Testis (tissue), 5 donors: ENCODE measurements at places on chromosomes 1 and 21.
A peak's percentile ranks its signal among the peaks of the same experiment; 100 is the strongest.

DNA sequence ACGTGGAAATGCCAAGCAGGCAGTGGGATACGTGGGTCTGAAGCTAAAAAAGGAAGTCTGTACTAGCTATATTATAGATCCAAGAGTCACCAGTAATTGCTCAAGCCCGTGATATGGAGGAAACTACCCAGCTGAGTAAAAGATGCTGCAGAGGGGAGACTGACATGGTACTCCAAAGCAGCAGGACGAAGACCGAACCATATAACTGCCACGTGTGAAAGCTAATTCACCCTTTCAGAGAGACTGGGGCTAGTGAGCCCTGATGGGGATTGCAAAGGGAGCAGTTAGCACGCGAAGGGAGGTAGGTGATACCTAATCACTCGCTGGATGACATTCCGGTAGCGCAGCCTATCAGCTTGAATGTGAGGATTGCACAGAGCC lies 316 bp downstream of the AP4B1 start:
- no peak for DNase-seq

GRCh38 chr1:214282630-214283242 lies 1.8 kb downstream of the SMYD2 start:
- DNase-seq, result peak; percentile 54

GRCh38 chr21:31221043-31221442 lies 123.0 kb downstream of the TIAM1 start:
- peak; percentile 44 for DNase-seq

GRCh38 chr1:160978510-160978927 lies 23.9 kb upstream of the ITLN2 start:
- peak; percentile 91 for DNase-seq

GRCh38 chr1:206479183-206480125 lies 9.2 kb downstream of the IKBKE start:
- DNase-seq, result peak; percentile 85

DNA sequence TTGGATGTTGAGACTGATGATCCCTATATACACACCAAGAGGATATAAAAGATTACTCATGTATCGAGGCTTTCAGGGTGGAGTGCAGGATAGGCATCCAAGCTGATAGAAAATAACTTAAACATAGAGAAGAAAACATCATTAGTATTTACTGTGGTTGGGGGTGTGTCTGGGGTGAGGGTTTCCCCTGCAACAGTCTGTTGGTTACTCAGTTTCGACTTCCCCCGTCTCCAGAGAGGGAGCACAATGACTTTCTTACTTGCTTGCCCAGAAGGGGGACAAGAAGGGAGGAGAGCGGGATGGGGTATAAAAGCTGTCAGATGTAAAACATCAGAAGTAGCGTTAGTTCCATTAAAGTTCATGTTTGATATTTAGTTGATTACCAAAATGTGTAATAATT lies 717.4 kb upstream of the ZP4 start:
- DNase-seq, result no peak

GRCh38 chr1:200724064-200724463 lies 14.6 kb upstream of the CAMSAP2 start:
- DNase-seq, result no peak

- peak; percentile 42 for DNase-seq
Measured at GRCh38 chr1:64470665-64471217, 812 bp downstream of the CACHD1 start.

- DNase-seq, result no peak
Measured at GRCh38 chr1:167518331-167518700, at the start of gene CD247. Gene CD247, minus strand, starts transcription at chr1:167518529. Its CDS starts 64 bp downstream, at chr1:167518465.

- no peak for DNase-seq
Measured at GRCh38 chr1:43121256-43121900, 50.7 kb downstream of the EBNA1BP2 start.

- no peak for DNase-seq
Measured at GRCh38 chr1:165641231-165641987, 10.4 kb downstream of the MGST3 start.

DNA sequence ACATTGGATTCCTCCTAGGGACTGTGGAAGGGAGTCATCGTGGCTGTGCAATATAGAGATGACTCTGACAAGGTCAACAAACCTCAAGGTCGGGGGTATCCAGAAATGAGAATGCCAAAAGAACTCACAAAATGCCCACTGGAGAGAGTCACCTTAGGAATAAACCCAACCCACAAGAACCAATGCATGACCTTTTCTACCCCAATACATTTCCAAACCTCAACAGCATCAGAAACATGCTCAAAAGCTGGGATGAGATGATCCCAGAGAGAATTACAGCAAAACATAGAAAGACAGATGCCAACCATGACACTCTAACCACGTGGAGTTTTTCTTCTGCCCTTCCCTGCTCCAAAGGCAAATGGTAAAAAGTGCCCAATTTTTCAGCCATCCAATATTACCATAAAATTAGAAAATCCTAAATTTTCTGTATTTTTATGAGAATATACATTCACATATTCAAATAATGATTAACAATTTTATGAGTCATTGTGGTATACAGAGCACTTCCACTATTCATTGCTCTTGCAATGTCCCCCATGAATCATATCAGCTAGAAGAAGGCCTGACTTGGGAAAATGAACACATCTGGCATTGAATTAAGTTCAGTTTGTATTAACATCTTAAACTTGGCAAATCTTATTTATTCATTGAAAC lies 88.2 kb upstream of the PALMD start:
- no peak for DNase-seq

DNA sequence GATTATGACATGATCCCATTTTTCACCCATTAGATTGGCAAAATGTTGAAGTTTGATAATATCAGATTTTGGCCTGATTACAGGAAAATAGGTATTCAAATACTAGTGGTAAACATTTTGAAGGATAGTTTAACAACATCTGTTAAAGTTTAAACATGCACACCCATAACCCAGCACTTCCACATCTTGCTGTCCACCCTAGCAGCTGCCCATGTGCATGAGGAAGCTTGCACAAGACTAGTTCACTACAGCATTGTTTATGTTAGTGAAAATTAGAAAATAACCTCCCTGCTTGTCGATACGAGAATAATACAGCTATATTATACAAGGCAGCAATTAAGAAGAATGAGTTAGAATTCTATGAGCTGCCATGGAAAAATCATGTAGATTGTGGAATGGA lies 127.6 kb downstream of the C1orf21 start:
- no peak for DNase-seq

GRCh38 chr1:70672442-70672888 lies 261.4 kb downstream of the CTH start:
- no peak for DNase-seq

DNA sequence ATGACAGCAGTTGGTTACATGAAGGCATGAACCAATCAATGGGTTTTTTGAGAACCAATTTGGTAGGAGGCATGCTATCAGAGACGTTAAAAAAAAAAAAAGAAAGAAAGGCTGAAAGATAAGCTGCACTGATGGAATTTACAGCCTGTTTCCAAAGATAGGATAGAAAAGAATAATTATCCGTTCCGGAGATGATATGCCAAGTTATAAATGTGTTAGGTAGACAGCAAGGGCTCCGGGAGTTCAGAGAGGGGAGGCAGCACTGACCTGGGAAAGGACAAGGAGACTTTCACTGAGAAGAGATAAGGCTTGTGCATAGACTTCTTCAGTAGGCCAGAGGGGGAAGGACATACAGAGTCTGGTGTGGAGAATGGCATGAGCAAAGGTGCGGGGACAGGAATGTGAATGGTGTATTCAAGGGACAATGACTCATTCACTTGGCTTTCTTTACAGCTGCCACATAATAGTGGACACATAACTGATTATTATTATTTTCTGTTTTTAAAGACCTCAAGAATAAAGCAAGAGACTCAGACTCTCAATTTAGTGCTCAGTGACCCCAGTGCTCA lies 24.8 kb upstream of the ACBD6 start:
- peak; percentile 87 for DNase-seq

- DNase-seq, result no peak
Measured at GRCh38 chr1:206646504-206646903, 11.2 kb downstream of the DYRK3 start.

DNA sequence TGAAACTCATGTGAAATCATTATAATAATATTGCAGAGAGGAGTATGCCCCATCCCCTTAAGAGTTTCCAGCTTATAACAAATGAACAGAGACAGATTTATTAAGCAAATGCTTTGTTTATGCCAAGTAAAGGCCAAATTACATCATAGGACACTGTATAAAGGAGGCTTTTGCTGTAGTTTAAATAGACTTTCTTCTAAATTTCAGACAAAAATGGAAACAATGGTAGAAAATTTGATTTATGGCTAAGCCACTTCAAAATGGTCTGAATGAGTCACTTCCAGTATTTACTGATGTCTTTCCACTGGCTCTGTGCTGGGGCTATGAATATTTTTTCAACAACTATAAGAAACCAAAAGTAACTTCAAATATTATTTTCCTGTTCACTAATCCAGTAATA lies 81.1 kb upstream of the ST6GALNAC5 start:
- no peak for DNase-seq

- DNase-seq, result no peak
Measured at GRCh38 chr1:41591891-41592290, 107.4 kb upstream of the EDN2 start.

- no peak for DNase-seq
Measured at GRCh38 chr1:13779930-13780329, 79.9 kb downstream of the PRDM2 start.

DNA sequence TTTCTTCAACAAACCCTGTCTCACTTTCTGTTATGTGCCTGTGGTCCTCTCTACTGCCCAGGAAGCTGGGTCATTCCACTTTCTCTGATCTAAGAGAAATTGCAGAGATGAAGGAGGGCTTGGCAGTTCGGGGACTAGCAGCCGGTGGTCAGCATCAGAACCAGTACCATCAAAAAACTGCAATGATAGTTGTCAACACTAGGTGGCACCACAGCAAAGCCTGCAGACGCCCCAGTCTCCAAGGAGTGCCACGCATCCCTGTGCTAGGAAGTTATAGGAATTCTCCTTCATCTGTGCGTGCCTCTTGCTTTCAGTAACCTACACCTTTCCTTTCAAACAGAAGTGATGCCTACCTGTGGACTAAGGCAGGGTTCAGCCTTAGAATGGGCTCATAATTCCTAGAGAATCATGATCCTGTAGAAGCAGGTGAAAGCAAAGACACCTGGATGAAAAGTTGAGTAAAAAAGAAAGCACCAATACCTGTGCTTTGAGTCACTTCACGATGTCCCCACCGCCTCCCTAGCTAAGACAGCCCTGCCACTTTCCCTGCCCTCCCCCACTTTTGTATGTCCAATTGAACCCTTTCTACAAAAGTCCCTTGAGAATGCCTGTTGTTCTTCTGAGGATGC lies 129.2 kb downstream of the ADAMTS1 start:
- peak; percentile 76 for DNase-seq
